ENCODE measurements at places on chromosomes 12 and 14.
A peak's percentile ranks its signal among the peaks of the same experiment; 100 is the strongest.

- DNase-seq, result no peak
Measured at GRCh38 chr12:16608946-16609539, 3.1 kb upstream of the LMO3 start.

GRCh38 chr14:61765225-61765943 is 3.2 kb downstream of the SNAPC1 start:
- no peak for DNase-seq

DNA sequence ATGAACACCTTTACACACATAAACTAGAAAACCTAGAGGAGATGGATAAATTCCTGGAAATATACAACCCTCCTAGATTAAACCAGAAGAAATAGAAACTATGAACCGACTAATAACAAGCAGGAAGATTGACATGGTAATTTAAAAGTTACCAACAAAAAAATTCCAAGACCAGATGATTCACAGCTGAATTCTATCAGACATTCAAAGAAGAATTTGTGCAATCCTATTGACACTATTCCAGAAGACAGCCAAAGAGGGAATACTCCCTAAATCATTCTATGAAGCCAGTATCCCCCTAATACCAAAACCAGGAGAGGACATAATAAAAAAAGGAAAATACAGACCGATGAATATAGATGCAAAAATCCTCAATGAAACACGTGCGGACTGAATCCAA is 102.6 kb upstream of the KRR1 start:
- peak; percentile 27 for DNase-seq

- no peak for DNase-seq
Measured at GRCh38 chr12:128606538-128606937, 217.2 kb downstream of the SLC15A4 start.

- DNase-seq, result no peak
Measured at GRCh38 chr12:53253298-53253697, 14.8 kb upstream of the ESPL1 start.

- no peak for DNase-seq
Measured at GRCh38 chr12:66633676-66634075, 45.2 kb downstream of the GRIP1 start.

DNA sequence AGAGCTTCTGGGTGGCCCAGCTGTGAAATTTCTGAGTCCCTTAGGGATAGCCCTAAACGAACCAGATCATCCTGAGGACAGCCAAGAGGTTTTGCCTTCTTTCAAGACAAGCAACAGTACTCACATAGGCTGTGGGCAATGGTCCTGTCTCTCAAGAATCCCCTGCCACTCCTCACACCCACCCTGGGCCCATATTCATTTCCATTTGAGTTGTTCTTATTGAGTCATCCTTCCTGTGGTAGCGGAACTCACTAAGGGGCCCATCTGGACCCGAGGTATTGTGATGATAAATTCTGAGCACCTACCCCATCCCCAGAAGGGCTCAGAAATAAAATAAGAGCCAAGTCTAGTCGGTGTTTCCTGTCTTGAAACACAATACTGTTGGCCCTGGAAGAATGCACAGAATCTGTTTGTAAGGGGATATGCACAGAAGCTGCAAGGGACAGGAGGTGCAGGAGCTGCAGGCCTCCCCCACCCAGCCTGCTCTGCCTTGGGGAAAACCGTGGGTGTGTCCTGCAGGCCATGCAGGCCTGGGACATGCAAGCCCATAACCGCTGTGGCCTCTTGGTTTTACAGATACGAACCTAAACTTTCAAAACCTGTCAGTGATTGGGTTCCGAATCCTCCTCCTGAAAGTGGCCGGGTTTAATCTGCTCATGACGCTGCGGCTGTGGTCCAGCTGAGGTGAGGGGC is 38.9 kb downstream of the DAD1 start:
- DNase-seq, result peak; percentile 87

GRCh38 chr14:89320381-89321000 is 96.5 kb downstream of the FOXN3 start:
- no peak for DNase-seq

DNA sequence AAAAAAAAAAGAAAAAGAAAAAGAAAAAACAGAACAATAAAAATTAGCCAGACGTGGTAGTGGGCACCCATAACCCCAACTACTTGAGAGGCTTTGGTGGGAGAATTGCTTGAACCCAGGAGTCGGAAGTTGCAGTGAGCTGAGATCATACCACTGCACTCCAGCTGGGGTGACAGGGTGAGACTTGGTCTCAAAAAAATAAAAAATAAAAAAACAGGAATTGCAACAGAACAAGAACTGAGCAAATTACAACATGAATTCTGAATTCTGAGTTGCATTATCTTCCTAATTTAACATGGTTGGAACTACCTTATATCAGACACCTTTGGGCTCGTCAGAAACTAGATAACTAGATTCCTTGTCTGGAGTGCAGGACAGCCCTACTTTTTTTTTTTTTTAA is 53.3 kb upstream of the NR2C1 start:
- no peak for DNase-seq
